Stimulated activated CD8-positive, alpha-beta memory T cell treated with anti-CD3 and anti-CD28 coated beads, Interleukin-15, amount 100 ng/mL, for 48 hours (primary cell): ENCODE measurements at places on chromosomes 4 and X.

GRCh38 chrX:118751950-118752783 lies 24.8 kb downstream of the IL13RA1 start:
- DNase-seq = no peak

- DNase-seq = no peak
These were observed 3.0 kb downstream of the ARHGEF38 start for GRCh38 chr4:105555409-105555808.

GRCh38 chr4:26326791-26327190 lies 6.0 kb downstream of the RBPJ start:
- DNase-seq = no peak

GRCh38 chr4:27635936-27636913 lies 775.6 kb downstream of the STIM2 start:
- no peak for DNase-seq

DNA sequence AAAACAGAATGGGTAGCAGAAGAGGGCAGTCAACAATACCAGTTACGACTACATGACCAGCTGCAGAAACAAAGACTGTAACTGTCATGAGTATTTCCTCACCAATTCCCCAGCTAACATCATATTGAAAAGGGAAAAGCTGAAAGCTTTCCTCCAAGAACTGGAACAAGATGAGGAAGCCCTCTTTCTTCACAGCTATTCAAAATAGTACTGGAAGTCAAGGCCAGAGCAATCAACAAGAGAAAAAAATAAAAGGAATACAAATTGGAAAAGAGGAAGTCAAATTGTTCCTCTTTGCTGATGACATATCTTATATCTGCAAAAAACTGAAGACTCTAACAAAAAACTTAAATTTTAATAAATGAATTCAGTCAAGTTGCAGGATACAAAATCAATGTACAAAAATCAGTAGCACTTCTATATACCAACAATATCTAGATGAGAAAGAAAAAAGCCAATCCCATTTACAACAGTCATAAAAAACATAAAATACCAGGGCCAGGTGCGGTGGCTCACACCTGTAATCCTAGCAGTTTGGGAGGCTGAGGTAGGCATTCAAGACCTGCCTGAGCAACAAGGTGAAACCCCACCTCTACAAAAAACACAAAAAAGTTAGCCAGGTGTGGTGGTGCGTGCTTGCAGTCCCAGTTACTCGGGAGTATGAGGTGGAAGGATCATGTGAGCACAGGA lies 125.4 kb downstream of the ATP8A1 start:
- DNase-seq = no peak
